SHP77 (cell line): ENCODE measurements at places on chromosomes 5 and 9.
A peak's percentile ranks its signal among the peaks of the same experiment; 100 is the strongest.

- DNase-seq: peak; percentile 83
These were observed 500.0 kb downstream of the DIRAS2 start for GRCh38 chr9:90142580-90142979.

GRCh38 chr5:170444969-170445505 lies 55.9 kb upstream of the KCNMB1 start:
- no peak for DNase-seq

- DNase-seq: no peak
These were observed 11.0 kb downstream of the IGFBPL1 start for GRCh38 chr9:38413283-38413682.

GRCh38 chr5:50767588-50767987 lies 101.2 kb downstream of the PARP8 start:
- no peak for DNase-seq

GRCh38 chr9:35669331-35670145 lies 4.2 kb upstream of the CA9 start:
- DNase-seq: no peak

DNA sequence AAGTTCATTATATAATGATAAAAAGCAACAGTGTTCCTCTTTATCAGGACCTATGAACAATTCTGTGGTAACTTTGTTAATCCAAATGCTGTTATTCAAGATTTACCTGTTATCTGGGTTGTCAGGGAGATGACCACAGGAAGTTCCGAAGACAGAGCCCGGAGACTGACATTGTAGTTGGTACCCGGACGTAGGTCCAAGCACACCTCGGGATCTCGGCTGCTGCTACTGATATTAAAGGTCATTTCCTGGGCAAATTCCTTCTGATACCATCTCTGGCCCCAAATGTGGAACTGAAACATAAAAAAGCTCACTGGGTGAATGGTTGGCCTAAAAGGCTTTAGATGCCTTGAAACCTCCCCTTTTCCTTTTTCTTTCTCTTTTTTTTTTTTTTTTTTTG lies 96.7 kb downstream of the SUSD1 start:
- DNase-seq: no peak

- no peak for DNase-seq
These were observed 2.6 kb downstream of the ANXA1 start for GRCh38 chr9:73154271-73154670.

- no peak for DNase-seq
These were observed 321.7 kb upstream of the TNC start for GRCh38 chr9:115439641-115440040.

GRCh38 chr5:14706615-14707021 lies 42.1 kb downstream of the OTULIN start:
- no peak for DNase-seq

GRCh38 chr9:92983984-92984589 lies 36.8 kb downstream of the FGD3 start:
- no peak for DNase-seq

DNA sequence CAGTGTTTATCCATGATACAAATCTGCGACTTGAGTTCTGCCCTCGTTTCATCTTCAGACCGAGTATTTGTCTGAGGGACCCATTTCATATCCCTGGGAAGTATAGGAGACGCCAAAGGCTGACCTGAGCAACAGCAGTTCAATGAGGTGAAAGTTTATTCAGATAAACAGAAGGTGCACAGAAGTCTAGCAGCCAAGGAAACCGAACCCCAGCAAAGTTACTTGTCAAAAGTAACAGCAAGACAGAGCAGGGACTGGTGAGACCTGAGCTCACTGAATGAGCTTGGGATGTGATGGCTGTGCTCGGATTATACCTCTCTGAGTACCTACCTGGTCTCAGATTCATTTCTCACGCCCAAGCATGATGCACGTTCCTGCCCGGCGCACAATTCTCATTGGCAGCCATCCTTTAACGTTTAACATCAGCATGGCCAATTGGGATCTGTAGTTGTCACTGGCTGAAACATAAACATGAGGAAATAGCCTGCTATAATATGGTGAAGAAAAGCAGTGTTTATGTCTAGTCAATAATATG lies 599 bp downstream of the LYRM7 start:
- no peak for DNase-seq

- no peak for DNase-seq
These were observed 14.1 kb upstream of the C1QTNF3 start for GRCh38 chr5:34057118-34057517.

DNA sequence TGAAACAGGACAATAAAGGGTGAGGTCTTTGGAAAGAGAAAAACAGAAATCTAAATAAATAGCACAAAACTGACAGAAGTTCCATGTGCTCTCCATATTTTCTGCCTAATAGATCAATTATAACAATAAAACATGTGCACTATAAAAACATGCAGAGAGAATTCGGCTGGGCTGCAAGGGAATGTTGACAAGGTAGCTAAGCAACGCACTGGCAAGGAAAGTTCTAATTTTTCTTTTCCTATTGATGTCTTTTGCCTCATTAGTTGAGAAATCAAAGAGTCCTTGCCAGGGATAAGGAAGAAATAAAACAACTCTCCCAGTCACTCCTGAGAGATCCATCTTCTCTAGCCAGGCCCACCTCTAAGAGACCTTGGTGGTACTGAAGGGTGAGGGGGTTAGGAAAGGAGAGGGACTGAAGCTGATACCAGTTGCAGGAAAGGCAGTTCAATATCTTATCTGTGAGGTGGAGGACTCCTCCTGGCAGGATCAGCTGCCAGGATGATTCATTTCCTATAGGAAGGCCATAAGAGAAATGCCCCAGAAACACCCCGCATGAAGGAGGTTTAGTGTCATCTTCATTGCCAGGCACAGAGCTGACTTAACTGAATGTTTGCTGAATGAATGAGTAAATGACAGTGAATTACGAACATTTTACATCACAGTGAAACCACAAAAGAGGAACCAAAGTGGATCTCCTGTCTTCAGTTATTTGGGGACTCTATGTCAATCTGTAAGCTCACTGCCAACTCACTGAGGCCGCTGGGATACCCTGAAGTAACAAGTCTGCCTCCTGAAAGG lies 63.7 kb upstream of the IFNK start:
- DNase-seq: no peak

GRCh38 chr5:149053072-149053695 lies 9.7 kb downstream of the SH3TC2 start:
- DNase-seq: no peak

GRCh38 chr9:120692901-120693699 lies 21.2 kb downstream of the MEGF9 start:
- no peak for DNase-seq

- peak; percentile 31 for DNase-seq
These were observed 8.6 kb downstream of the HAPLN1 start for GRCh38 chr5:83711982-83712601.

- DNase-seq: no peak
These were observed 290.0 kb downstream of the ARRDC3 start for GRCh38 chr5:91092859-91093783.

- no peak for DNase-seq
These were observed 19.3 kb upstream of the TOR2A start for GRCh38 chr9:127754099-127755060.

DNA sequence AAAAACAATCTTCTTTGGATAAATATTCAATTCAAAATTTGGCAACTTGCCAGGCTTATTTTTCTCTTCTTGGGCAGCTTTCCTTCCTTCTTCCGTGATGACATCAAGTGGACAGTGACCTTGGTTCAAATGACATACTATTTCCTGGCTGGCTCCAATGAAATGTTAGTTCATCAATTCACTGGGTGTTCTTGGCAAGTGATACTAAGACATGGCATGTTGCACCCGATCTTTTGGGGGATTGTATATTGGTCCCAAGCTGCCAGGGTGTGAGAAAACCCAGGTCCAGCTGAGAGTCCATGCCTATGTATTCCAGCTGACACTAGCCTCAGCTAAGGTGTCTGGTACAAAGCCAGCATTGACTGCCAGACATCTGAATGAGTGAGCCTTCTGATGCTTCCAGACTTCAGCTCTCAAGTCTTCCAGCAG lies 252.9 kb downstream of the MAT2B start:
- no peak for DNase-seq

DNA sequence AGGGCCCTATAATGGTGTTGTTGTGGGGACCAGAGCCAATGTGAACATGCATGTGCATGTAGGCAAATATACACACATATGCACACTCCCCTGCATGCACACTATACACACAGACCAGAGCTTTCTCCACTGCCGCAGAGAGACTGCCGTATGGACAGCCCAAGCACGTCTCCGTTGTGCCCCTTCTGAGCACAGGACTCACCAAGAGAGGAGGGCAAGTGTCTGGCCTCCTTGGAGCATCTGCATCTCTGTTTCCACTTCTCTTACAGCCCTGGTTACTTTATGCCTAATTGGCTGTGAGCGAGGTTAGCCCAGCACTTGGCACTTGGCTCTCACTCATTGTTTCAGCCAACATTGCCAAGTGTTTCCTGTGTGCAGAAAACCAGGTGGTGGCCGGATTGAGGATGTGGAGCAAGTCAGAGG lies 30.4 kb downstream of the CSF2 start:
- DNase-seq: no peak

DNA sequence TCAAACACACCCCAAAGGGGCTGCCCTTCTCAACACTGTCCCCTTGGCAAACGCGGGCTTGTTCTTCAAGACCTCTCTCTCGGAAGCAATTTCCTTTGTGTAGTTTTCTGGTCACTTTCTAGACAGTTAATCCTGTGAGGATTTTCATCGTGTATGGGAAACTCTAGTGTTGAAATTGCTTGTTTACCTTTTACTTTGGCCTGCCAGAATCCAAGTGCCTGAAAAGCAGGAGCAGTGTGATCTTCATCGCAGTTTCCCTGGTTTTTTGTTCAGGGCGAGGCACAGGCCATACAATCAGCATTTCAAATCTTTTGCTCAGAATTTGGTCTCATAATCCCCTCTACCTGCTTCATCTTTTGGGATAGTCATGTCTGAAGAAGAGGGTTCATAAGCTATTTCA lies 115.7 kb upstream of the C9orf72 start:
- no peak for DNase-seq

- no peak for DNase-seq
These were observed 77.3 kb upstream of the MAN2A1 start for GRCh38 chr5:109612278-109612905.

DNA sequence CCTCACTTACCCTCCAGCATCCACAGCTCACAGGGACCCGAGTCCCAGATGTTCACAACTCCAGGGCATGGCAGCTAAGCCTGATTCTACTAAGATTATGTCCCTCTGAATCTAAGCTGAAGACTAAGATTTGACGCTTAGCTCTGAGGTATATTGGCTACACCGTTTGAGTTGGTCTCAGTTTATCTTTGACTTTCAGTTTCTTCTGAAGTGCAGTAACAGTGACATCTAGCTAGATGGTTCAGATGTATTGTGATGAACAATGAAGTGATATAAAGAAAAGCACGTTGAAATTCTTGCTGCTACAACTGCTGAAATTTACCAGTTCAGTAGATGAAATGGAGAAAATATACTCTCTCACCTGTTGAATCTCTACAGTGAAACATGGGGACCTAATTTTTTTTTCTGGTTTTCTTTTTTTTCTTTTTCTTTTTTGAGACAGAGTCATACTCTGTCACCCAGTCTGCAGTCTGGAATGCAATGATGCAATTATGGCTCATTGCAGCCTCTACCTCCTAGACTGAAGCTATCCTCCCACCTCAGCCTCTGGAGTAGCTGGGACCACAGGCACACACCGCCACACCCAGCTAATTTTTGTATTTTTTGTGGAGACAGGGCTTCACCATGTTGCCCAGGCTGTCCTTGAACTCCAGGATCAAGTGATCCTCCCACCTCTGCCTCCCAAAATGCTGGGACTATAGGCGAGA lies 15.7 kb downstream of the RFK start:
- no peak for DNase-seq

GRCh38 chr9:35510754-35511428 lies 21.0 kb downstream of the RUSC2 start:
- no peak for DNase-seq

- no peak for DNase-seq
These were observed 1.0 kb upstream of the ERCC6L2 start for GRCh38 chr9:95874303-95874988.

GRCh38 chr5:90223756-90224155 lies 185.8 kb downstream of the CETN3 start:
- DNase-seq: no peak

DNA sequence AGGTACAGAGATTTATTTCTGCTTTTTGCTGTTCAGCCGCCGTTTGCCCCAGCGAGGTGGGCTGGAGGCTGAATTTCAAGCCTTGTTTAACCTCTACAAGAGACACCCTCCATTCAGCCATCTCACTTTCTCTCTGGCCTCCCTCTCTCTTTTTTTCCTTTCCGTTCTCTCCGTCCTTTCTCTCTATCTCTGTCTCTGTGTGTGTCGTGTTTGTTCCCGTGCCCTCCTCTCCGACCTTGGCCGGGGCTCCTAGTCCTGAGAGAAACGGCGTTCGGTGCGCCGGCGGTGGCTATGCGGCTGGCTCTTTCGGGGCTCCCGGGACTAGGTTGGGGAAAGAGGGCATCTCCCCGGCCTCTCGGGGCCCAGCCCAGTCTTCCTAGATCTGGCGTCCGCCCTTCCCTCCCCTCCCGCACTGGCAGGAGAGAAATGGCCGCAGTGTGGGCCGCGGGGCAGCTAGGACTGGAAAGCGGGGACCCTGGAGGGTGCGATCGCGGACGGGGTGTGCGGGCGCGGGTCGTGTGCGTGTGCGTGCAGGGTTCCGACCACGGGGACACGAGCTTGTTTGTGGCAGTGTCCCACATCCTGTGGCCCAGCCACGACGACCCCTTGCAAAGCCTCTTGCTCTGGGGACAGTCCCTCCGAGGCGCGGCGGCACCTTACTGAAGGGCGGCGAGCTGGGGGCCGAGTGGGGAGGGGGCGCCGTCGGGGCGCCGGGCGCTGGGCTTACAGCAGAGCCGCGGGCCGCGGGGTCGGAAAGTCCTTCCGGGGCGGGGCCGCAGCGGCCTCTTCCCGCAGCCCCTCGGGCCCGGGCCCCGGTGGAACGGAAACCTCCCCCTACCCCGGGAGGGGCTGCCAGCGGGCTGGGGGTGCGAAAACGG lies 5.7 kb downstream of the LHX2 start:
- no peak for DNase-seq

GRCh38 chr5:139796061-139796806 lies 626 bp downstream of the PSD2 start:
- DNase-seq: no peak

DNA sequence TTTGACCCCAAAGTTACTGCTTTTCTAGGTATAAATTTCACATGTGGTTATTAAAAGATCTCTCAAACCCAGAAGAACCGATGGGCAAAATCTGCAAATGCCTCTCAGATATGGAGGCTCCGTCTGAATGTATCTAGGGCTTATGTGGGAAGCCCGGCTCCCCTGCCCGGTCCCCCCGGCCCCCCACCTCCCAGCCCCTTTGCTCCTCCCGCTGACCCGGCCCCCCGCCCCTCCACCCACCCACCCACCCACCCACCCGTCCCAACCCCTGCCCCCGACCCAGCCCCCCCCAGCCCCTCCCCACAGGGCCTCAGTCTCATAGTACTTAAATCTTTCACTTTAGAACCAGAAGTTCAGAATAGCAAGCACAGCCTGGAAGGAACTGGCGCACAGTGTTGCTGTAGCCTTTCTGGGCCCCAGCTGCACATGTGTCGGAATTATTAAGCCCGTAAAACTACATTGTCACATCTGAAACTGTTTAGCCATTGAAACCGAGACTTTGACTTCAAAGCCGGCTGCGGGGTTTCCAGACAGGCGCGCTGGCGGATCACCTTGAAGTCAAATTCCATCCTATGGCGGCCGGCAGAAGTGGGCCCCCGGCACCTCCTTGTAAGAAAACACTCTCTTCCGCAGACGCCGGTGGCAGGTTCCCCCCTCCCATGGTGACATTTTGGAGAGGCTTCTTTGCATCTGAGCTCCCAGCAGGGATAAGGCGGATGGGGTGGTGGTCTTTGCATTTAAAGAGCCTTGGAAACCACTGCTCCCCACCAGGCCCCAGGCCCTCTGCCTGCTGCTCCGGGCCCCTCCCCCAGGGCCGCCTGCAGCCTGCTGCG lies 12.8 kb downstream of the NKD2 start:
- no peak for DNase-seq
